ENCODE measurements at places on chromosomes 13 and 19.

GRCh38 chr19:4375164-4376027, 25.0 kb downstream of the SH3GL1 start:
- DNase-seq: no peak
- no peak overlapping the region for H3K4me3 ChIP-seq

DNA sequence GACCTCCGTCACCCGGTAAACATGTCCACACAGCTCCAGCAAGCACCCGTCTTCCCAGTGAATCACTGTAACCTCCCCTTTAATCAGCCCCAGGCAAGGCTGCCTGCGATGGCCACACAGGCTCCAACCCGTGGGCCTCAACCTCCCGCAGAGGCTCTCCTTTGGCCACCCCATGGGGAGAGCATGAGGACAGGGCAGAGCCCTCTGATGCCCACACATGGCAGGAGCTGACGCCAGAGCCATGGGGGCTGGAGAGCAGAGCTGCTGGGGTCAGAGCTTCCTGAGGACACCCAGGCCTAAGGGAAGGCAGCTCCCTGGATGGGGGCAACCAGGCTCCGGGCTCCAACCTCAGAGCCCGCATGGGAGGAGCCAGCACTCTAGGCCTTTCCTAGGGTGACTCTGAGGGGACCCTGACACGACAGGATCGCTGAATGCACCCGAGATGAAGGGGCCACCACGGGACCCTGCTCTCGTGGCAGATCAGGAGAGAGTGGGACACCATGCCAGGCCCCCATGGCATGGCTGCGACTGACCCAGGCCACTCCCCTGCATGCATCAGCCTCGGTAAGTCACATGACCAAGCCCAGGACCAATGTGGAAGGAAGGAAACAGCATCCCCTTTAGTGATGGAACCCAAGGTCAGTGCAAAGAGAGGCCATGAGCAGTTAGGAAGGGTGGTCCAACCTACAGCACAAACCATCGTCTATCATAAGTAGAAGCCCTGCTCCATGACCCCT, 9.0 kb upstream of the CEACAM5 start:
- no peak overlapping the region for H3K4me3 ChIP-seq
- no peak for DNase-seq
- no peak overlapping the region for H3K27ac ChIP-seq
- H3K36me3 ChIP-seq: no peaks in the 10 kb centered on the region

GRCh38 chr13:42762917-42763316, 18.5 kb upstream of the FAM216B start:
- no peak overlapping the region for H3K27ac ChIP-seq
- H3K36me3 ChIP-seq: no peaks in the 10 kb centered on the region
- H3K4me3 ChIP-seq: no peak overlapping the region

DNA sequence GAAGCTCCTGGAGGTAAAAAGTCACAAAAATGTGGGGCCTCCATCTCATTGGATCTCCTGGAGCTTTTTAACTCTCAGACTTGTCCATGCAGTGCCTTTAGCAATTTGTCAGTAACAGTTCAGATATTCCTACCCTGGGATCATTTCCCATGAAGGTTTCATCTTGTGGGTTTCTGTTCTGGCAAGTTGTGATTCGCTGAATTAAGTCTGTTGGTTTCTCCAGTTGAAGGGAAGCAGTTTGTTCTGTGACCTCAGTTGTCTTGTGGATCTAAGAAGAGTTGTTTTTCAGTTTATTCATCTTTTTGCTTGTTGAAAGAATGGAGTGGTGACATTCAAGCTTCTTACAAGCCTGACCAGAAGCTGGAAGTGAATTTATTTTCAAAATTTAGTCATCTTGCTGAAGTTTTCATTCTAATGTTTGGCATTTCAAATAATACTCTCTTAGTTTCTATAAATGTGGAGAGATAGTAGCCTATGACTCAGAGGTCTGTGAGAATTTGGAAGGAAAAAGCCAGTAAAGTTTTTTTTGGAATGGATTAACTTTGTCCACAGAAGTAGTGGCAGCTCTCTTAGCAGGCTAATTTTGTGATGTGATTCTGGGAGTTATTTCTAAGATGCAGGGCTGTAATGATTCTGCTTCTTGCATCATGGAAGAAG, 120.1 kb upstream of the CSNK1A1L start:
- no peak for DNase-seq
- H3K36me3 ChIP-seq: no peaks in the 10 kb centered on the region
- H3K4me3 ChIP-seq: no peak overlapping the region
- no peak overlapping the region for H3K27ac ChIP-seq

GRCh38 chr13:27339299-27339698, 68.7 kb downstream of the RASL11A start:
- H3K27ac ChIP-seq: no peak overlapping the region
- no peaks in the 10 kb centered on the region for H3K36me3 ChIP-seq
- no peaks in the 10 kb centered on the region for H3K27me3 ChIP-seq
- H3K4me1 ChIP-seq: no peaks in the 10 kb centered on the region
- no peak overlapping the region for H3K4me3 ChIP-seq

DNA sequence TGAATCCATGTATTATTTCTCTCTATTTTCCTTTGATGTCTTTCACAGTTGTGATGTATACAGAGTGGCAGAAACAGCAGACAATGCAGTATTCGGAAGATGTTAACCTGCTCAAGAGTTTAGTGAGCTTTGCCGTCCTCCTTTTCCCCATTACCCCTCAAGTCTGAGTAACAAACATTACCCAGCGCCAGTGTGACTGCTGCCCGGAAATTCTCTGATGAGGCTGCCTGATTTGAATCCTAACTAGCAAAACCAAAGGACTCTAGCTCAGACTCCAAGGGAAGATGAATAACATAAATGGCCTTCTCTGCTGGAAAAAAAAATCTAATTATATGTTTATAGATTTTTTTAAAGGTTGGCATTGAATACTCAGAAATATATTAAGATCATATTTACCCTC, 247.3 kb upstream of the SOX21 start:
- no peaks in the 10 kb centered on the region for H3K4me1 ChIP-seq
- DNase-seq: no peak
- H3K4me3 ChIP-seq: no peak overlapping the region
- H3K27ac ChIP-seq: no peak overlapping the region

DNA sequence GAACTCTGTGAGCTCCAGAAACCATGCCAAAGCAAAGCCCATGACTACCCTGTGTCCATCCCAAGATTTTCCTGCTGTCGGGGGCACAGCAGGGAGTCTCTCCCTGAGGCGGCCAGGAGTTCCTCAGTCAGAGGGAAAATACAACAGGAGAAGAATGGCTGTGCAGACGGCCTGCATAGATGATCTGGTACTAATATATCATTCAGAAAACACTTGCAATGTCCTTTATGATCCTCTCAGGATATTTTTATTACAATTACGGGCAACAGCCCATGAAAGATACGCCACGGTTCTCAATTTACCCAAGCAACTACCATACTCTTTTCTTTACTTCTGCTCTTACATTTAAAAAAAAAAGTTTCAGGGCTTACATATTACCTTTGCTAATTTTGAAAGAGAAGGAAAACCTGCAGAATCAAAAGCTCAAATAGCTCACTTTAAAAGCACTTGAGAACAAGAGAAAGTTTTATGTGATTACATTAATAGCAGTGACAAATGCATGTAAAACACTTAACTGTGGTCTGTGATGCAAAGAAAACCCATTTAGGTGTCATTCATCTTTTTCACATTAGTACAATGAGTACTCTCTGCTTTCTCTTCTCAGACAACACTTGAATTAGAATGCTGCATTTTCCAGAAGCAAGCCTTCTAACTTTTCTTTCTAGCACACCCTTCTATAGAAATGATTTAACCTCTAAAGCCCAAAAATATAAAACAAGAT, 460.8 kb downstream of the KLF5 start:
- H3K36me3 ChIP-seq: no peaks in the 10 kb centered on the region
- no peak for DNase-seq
- H3K4me3 ChIP-seq: no peak overlapping the region
- H3K27me3 ChIP-seq: no peaks in the 10 kb centered on the region
- H3K4me1 ChIP-seq: peaks cover 9% of the 10 kb centered on the region

DNA sequence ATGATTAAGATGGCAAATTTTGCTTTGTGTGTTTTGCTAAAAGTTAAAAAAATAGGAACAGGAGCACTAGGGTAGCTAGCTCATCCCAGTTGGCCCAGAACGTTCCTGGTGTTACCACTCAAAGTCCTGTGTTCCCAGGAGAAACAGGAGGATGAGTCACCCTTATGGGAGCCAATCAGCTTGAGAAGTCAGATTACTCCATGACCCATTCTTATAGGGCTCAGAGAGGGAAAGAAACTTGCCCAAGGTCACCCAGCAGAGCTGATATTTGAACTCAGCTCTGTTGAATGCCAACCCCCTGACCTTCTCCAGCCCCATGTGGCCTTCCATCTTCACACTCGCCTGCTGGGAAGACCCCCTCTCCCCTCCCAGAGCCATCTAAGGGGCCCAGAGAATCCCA, 13.0 kb downstream of the NMRK2 start:
- no peak overlapping the region for H3K27ac ChIP-seq
- no peak for DNase-seq
- peaks cover 6% of the 10 kb centered on the region for H3K4me1 ChIP-seq
- no peaks in the 10 kb centered on the region for H3K36me3 ChIP-seq

DNA sequence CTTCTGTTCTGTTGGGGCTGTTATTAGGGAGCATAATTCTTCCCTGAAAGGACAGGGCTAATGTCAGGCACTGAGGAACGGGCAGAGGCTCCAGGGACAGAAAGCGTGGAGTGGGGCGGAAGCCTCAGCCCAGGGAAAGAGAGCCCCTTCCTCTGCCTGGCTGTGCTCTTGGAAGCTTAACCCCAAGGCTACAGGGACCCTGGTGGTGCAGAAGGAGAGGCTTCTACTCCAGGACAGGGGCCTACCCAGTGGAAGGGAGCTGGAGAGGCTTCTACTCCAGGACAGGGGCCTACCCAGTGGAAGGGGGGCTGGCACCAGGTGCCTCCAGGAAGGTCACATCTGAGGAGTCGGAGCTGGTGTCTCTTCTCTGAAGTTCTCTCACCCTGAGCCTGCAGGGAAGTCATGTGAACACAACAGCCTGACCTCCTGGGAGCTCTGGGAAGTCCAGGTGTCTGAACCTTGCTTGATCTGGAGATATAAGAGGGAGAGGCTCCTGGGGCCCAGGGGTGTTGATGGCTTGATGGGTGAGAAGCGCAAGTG, 159.5 kb upstream of the SOX1 start:
- DNase-seq: no peak
- H3K4me3 ChIP-seq: no peak overlapping the region
- no peaks in the 10 kb centered on the region for H3K4me1 ChIP-seq
- no peaks in the 10 kb centered on the region for H3K36me3 ChIP-seq

- no peak for DNase-seq
- no peaks in the 10 kb centered on the region for H3K27me3 ChIP-seq
- H3K4me1 ChIP-seq: peaks cover 6% of the 10 kb centered on the region
- H3K27ac ChIP-seq: no peak overlapping the region
These were observed 41.5 kb downstream of the WDFY2 start for GRCh38 chr13:51625555-51626345.

DNA sequence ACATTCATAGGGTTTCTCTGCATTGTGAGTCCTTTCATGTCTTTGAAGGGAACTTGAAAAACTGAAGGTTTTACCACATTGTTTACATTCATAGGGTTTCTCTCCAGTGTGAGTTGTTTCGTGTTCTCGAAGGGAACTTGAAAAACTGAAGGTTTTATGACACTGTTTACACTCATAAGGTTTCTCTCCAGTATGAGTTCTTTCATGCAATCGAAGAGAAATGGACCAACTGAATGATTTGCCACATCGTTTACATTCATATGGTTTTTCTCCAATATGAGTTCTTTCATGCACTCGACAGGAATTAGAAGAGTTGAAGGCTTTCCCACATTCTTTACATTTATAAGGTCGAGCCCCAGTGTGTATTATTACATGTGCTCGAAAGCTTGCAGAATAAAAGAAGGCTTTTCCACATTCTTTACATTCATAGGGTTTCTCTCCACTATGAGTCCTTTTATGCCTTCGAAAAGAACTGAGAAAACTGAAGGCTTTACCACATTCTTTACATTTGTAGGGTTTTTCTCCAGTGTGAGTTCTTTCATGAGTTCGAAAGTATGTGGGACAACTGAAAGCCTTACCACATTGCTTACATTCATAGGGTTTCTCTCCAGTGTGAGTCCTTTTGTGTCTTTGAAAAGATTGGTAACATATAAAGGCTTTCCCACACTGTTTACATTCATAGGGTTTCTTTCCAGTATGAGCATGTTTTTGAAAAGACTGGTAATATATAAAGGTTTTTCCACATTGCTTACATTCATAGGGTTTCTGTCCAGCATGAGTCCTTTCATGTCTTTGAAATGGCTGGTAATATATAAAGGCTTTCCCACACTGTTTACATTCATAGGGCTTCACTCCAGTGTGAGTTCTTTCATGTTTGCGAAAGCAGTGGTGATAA, 20.7 kb downstream of the ZNF14 start:
- DNase-seq: no peak
- peaks cover 54% of the 10 kb centered on the region for H3K36me3 ChIP-seq
- H3K27me3 ChIP-seq: no peaks in the 10 kb centered on the region

GRCh38 chr13:21684576-21684975, 13.7 kb downstream of the FGF9 start:
- no peaks in the 10 kb centered on the region for H3K27me3 ChIP-seq
- no peaks in the 10 kb centered on the region for H3K36me3 ChIP-seq
- H3K4me3 ChIP-seq: no peak overlapping the region
- no peak for DNase-seq

GRCh38 chr19:16938211-16938610, 49.4 kb downstream of the F2RL3 start:
- no peak overlapping the region for H3K27ac ChIP-seq
- no peaks in the 10 kb centered on the region for H3K4me1 ChIP-seq

- H3K4me3 ChIP-seq: no peak overlapping the region
- H3K27ac ChIP-seq: no peak overlapping the region
- no peaks in the 10 kb centered on the region for H3K27me3 ChIP-seq
- H3K4me1 ChIP-seq: no peaks in the 10 kb centered on the region
These were observed 3.8 kb downstream of the CBY2 start for GRCh38 chr13:45705918-45706317.

GRCh38 chr19:14094854-14095253, 4.3 kb upstream of the SAMD1 start:
- H3K4me1 ChIP-seq: peaks cover 11% of the 10 kb centered on the region
- H3K4me3 ChIP-seq: no peak overlapping the region
- H3K27ac ChIP-seq: no peak overlapping the region
- peaks cover 15% of the 10 kb centered on the region for H3K36me3 ChIP-seq
- no peaks in the 10 kb centered on the region for H3K27me3 ChIP-seq

DNA sequence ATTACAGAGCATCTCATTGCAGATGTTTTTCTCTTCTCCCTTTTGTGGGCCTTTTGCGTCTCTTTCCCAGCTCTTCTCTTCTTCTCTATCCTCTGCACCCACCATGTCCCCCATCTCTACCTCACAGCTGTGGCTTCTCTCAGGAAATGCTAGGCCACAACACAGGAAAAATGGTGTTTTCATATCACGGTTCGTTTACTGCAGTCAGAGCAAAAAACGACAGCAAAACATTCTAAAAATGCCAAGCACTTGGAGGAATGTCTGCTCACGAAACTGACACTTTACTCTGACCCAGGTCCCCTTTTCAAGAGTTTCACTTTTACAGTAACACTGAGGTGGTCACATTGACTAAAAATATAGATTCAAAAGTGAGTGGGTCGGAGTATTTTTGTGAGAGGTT, 152.2 kb downstream of the DCT start:
- H3K4me3 ChIP-seq: peak overlapping the region; percentile 18
- no peaks in the 10 kb centered on the region for H3K36me3 ChIP-seq
- no peak for DNase-seq
- peaks cover 76% of the 10 kb centered on the region for H3K4me1 ChIP-seq

GRCh38 chr13:102657630-102658029, 37.2 kb downstream of the METTL21C start:
- H3K27me3 ChIP-seq: no peaks in the 10 kb centered on the region
- DNase-seq: no peak
- H3K27ac ChIP-seq: no peak overlapping the region
- H3K4me3 ChIP-seq: no peak overlapping the region
- no peaks in the 10 kb centered on the region for H3K4me1 ChIP-seq
- peaks cover 64% of the 10 kb centered on the region for H3K36me3 ChIP-seq

All from CD4-positive, alpha-beta T cell (primary cell).